ENCODE measurements at places on chromosomes 1 and 21.
A peak's percentile ranks its signal among the peaks of the same experiment; 100 is the strongest.

GRCh38 chr1:31705080-31705866, 1.5 kb upstream of the COL16A1 start:
- peak; percentile 70 for DNase-seq

DNA sequence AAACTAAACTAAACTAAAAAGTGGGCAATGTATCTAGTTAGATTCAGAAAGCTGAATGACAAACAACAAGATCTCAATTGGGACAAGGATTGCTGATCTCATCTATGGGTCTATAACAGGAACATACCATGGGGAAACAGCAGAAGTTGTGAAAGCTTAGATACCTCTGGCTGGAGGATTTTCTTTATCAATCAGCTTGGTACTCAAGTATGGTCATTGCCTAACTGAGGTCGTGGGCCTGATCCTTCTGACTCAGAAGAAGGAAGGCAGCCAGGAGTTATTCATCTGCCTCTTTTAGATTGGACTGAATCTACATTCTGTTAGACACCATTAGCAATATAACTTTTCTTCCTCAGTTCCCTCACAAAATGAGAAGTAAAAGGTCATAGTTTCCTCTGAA, 39.7 kb downstream of the DNTTIP2 start:
- DNase-seq: no peak

DNA sequence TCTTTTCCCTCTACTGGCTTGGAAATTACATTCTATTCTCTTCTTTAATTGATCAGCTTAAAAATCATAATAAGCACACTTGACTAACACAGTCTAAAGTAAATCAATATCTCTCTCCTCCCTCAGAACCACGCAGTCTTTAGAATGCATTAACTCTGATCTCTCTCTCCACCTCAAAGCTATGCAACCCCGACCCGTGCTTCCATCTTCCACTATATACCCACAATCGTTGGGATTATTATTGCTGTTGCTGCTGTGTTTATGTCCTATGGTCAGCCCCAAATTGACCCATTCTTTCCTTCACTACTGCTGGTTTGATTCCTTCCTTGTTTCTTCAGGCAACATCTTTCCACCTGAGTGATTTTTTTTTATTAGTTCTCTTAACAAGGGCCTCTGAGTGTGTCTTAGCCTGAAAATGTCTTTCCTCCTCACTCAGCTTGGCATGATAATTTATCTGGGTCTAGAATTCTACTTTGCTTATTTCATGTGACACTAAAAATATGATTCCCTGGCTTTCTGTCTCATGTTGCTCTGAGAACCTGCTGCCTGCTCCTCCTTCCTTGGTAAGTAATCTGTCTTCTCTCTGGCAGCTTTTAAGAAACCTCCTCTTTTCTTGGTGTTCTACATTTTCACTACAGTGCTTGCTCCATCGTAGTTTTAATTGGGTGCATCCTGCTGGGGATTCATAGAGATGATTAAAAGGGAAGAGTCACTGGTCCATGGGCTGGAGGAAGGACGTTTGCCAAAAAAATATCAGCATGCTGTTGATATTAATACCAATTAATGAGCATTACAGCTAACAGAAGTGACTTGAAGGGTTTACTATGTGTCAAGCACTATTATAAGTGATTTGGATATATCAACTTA, 472.2 kb downstream of the MATN1 start:
- DNase-seq: no peak

DNA sequence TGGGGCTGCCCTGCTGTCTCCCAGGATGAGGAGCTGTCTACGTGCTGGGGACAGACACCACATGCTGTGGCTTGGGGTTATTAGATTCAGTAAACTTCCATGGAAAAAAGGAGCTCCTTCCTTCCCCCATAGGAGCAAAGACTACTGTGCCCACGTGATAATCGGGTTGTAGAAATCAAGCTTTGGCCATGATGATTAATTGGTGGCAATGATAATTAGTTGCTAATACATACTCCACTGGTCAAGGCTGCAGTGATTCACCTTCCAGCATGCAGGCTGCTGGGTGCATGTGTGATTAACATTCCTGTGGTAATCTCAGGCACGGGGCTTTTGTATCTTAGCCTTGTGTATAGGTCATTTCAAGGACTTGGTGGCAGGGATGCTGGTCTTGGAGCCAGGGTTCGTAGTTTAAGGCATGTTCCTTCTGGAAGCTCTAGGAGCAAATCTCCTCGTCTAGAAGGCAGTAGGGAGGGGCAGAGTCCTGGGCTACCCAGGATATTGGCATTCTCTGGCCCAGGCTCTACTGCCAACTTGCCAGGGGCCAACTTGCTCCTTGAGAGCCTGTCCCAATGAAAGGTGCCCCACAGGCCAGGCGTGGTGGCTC, 41.4 kb downstream of the TMCO4 start:
- no peak for DNase-seq

- DNase-seq: no peak
These were observed 2.1 kb downstream of the PCP4L1 start for GRCh38 chr1:161260376-161261260.
